ENCODE measurements at places on chromosomes 13 and 19.

DNA sequence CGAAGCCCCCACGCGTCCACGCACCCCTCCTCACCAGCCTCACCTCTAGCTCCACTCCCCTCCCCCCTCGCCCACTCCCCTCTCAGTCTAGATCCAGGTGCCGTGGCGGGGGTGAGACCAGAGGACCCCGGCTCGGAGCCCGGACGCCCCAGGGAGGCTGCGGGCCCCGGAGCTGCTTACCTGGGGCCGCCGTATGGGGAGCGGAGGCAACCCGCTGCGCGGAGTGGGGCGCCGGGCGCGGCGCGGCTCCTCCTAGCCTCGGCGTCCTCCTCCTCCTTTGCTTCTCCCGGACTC lies 353 bp downstream of the ENOX1 start:
- no peak for DNase-seq

DNA sequence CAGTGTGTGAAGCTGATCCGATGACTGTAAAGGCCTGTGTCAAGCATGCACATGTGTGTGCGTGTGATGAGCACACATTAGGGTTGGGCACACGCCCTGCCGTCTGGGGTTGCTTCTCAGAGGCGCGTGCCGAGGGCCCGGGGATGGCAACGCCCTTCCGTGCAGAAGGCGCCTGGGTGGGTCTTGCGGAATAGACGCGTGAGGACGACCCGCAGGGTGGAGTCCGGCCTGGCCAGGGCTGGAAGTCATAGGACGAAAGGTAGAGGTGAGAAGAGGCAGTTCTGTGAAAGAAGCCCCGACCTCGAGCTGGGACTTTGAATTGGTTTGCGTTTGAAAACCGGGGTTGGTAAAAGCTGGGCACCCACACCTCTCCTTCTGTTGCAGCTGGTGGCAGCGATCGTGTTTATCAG lies 35.7 kb downstream of the TMEM255B start:
- no peak for DNase-seq

DNA sequence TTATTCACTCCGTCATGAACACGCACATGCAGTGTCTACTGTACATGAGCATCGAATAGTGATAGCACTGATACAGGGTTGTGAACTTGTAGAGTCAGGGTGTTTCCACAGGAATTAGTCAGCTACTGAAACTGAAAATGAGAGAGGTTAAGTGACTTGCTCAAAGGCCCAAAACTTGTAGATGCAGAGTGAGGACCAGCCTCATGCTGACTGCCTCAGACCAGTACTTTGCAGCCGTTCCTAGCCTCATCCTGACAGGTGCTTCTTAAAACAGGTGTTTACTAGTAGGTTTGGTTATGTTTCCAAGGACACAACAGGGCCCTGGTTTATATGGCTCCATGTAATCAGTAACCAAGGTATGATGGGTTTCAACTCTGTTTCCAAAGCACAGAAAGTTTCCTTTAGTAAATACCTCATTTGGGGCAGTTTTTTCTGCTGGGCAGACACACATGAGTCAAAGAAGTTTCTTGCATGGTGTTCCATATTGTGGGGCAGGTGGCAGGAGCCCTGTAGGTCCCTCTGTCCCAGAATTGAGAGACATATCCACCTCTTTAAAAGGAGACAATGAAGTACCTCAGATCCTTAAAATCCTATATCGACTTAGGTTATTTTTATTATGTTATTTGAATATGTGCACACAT lies 16.0 kb downstream of the FGF9 start:
- no peak for DNase-seq

DNA sequence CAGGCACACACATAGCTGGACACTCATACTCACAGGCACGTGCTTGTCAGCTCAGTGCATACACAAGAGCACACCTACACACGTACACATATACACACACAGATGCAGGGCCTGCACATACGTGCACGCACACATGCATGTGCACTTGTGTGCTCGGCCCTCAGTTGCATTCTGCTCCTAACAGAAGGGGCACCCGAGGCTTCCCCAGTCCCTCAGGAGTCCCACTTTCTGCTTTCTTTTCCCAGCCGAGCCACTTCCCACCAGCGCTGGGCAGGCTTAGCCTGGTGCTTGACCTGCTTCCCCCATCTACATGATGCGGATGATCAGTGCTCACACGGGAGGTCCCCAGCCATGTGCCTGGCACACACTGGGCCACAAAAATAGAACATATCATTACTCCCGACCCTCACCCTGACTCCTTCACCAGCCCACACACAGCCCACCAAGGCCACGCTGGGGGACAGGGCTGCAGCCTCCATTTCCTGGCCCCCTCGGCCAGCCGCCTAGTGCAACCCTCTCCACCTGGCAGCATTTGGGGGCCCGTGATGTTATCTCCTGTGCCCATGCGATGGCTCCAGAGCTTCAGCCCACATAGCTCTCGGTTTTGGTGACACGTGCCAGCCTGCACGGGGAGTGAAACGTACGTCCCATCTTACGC lies 125.2 kb upstream of the SPACA7 start:
- no peak for DNase-seq

DNA sequence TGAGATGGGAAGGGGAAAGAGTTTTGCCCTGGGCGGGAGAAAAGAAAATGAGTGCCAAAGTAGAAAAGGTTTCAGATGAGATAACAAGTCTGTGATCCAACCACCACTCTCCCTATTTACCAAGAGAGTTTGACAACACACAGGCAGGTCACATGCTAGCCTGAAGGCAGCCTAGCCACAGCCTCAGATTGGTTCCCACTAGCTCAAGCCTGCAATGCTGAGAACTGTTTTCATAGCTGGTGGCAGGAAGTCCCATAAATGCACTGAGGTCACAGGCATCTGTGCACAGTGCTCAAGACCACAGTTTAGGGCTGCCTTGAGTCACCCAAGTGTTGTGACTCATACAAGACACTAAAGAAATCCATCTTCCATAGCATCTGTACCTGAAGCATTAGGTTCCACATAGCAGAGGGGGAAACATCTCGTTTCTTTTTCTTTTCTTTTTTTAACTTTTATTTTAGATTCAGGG lies 18.5 kb upstream of the POP4 start:
- DNase-seq = no peak

DNA sequence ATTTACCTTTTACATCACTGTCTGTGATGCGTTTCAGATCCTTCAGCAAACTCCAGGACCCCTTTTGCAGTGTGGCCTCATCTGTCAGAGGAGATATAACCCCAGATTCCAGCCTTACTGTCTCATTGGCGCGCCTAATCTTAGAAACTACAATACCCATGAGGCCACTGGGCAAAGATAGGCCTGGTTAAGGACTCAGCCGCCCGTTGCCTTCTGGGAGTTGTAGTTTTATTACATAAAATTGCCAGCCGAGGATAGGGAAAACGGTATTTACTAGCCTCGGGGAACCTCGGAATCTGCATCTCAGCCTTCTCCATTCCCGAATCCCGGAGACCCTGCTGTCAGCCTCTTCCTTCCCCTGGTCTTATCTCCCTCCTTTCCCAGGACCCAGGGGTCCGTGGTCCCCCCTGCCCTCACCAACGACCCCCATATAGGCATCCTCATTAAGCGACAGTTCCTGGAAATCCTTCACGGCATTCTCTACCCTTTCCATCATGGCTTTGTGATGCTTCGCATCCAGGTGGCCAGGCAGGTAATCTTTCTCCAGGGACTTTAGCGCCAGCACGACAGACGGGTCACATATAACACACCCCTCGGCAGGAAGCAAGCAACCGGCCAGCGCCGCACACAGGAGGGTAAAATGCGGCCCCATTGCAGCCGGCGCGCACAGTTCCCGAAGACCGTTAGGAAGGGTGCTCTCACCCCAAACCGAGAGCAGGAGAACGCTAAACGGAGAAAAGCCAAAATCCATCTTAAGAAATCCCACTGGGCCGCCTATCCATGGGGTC lies 1.3 kb downstream of the IZUMO1 start:
- no peak for DNase-seq

Data from memory B cell (primary cell).